Activated CD4-positive, alpha-beta T cell treated with anti-CD3 and anti-CD28 coated beads for 48 hours (primary cell): ENCODE measurements at places on chromosomes 2 and 18.

DNA sequence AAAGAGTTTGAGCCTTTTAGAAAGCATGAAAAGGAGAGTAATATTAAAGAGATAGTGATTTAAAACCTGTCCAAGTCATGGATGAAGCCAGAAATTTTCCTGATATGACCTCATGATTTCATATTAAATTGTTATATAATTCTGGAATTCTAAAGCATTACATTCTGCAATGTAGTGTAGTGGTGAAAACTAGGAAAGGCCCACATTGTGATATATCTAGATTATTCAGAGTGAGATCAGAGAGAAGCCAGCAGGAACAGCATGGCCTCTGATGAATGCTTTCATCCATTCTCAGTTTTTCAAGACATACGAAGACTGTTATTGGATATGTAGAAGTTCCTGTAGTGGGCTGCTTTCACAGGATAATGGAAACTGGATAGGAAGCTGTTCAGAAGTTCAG lies 98.8 kb downstream of the LCLAT1 start:
- DNase-seq: no peak

GRCh38 chr18:78521136-78521535 lies 458.5 kb upstream of the SALL3 start:
- DNase-seq: no peak

GRCh38 chr2:237723602-237724001 lies 75.0 kb upstream of the RBM44 start:
- DNase-seq: no peak

GRCh38 chr2:98607741-98608115 lies 584 bp downstream of the COA5 start:
- no peak for DNase-seq

GRCh38 chr2:169623235-169623634 lies 39.1 kb downstream of the PPIG start:
- DNase-seq: no peak

GRCh38 chr2:25740810-25741381 lies 67.5 kb upstream of the DTNB start:
- DNase-seq: no peak

- no peak for DNase-seq
Measured at GRCh38 chr18:30254331-30254730, 788.2 kb downstream of the DSC3 start.

DNA sequence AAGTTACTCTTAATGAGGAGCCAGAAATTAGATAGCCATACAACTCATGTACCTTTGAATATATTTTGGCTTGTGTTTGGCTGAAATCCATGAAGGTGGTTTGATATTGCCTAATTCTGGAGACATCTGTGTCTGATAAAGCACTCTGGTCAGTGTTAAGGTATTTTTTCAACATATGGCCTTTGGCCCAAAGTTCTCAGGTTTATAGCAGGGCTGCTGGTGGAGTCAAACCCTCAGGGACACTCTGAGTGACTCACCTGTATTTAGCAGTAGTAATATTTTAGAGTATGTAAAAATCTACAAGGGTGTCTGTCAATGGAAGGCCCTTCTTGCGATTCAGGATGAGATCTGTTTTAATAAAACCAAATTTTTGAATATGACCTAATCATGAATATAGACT lies 666.5 kb downstream of the SLC4A3 start:
- DNase-seq: no peak

GRCh38 chr2:149994057-149994728 lies 406.6 kb upstream of the MMADHC start:
- DNase-seq: no peak

- no peak for DNase-seq
Measured at GRCh38 chr2:10987861-10988260, 76.1 kb downstream of the KCNF1 start.

DNA sequence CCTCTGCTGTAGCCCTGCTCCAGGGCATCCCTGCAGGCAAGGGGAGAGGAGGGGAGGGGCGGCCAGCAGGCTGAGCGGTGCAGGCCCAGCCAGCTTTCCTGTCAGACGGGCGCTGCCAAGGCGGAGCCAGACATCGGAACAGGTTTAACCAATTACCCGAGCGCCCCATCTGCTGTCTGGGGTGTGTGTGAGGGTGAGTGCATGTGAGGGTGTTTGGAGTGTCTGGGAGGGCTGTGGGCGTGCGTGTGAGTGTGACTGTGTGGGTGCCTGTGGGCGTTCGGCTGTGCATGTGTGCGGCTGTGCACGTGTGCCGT lies 20.0 kb downstream of the EMX1 start:
- no peak for DNase-seq

- DNase-seq: no peak
Measured at GRCh38 chr2:227324642-227324994, 433 bp upstream of the MFF start.

GRCh38 chr2:215365184-215365658 lies 53.4 kb downstream of the ATIC start:
- no peak for DNase-seq

DNA sequence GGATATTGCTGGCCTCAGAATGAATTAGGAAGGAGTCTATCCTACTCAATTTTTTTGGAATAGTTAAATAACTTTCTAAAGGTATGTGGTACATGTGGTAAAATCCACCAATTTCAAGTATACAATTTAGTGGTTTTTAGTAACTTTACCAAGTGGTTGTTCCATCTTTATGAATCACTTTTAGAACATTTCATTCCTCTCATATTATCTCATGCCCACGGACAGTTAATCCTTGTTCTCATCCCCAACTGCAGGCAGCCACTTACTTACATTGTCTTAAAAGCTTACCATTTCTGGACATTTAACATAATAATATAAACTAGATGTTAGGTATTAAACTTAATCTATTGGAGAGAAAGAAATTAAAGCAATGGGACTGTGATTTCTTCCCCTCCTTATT lies 146.3 kb upstream of the ZC3H15 start:
- no peak for DNase-seq

DNA sequence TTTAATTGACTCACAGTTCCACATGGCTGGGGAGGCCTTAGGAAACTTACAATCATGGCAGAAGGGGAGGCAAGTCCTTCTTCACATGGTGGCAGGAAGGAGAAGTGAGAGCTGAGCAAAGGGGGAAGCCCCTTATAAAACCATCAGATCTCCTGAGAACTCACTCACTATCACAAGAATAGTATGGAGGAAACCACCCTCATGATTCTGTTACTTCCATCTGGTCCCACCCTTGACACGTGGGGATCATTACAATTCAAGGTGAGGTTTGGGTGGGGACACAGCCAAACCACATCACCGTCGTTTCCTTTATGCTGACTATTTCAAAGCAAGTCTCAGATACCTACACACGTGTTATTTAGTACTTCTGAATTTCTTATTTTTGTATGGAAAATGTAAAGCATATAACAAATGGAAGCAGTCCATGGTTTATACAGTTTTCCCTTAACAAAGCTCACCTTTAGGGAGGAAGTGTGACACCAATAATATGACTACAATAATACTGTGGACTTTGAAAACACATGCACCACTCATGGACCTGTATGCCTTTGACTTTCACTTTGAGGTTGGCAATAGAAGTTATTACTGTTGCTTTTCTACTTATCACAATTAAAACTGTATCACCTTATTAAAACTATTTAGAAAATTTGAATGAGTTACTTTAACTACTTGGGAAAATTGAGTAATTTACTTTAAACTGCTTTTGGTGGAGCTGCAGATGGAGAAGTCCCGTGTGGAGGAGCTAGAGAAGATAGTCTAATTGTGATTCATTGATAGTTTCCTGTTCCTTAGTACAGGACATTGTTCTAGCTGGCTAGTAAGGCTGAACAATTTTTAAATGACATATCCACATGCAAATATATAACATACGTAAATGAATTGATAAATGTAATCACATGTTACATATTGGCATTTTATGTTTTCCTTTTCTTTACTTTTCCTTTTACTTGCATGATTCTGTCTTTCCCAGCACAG lies 37.3 kb downstream of the MTCL1 start:
- DNase-seq: no peak

DNA sequence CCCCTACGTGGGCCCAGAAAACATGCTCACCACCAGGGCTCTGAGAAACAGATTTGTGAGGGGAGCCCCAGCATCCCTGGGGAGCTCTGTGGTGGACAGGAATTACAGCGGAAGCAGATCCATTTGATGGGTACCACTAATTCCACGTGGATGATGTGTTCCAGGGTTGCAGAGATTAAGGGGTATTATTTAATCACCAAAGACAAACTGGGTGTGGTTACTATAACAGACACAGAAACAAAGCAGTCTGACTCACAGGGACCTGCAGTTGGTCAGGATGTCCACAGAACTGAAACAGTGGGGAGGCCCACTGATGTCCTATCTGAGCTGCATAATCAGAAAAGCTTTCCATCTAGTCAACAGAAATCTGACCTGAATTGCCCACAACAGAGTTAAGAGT lies 65.8 kb downstream of the PSMG2 start:
- no peak for DNase-seq

- DNase-seq: no peak
Measured at GRCh38 chr18:59264651-59265245, 8.5 kb downstream of the RAX start.

DNA sequence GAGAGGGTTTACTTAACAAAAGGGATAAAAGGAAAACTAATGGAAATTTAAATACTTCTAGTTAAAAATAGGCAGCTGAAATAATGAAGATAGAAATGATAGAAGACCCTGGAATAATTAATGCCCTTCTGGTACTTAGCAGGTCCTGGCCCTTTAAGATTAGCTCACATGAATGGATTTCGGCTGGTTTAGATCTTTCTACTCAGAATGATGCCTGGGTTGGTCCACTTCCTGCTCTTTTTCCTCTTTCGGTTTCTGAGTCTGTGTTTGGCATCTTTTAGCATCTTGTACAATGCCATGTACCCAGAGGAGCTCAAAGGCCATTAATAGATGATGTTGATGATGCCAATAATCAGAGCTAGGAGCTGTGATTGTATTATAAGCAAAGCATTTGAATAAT lies 290.5 kb downstream of the CLIP4 start:
- no peak for DNase-seq

GRCh38 chr2:222064286-222064685 lies 234.5 kb downstream of the PAX3 start:
- DNase-seq: no peak

- no peak for DNase-seq
Measured at GRCh38 chr2:201220102-201220570, 37.2 kb downstream of the CASP10 start.

GRCh38 chr2:182745061-182745460 lies 29.0 kb downstream of the DNAJC10 start:
- DNase-seq: no peak

DNA sequence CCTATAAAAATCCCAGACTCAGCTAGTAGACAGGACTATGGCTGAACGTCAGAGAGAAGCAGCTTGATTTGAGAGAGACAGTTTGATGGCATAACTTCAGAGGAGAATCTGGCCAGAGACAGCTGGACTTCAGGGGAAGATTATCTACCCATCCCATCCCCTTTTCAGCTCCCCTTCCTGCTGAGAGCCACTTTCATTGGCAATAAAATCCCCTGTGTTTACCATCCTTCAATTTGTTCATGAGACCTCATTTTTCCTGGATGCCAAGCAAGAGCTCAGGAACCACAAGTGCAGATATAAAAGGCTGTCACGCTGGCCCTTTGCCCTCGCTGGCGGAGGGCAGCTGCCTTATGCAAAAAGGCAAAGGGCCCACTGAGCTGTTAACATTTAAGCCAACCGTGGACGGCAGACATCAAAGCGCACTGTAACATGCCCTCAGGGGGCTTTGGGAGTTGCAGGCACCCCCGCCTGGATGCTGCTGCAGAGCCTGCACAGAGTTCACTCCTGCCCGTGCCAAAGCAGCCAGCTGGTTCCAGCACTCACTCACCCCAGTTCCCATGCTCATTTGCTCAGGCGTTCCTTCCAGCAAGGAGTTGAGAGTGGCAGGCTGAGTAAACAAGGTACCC lies 164.3 kb upstream of the PGAP1 start:
- no peak for DNase-seq

DNA sequence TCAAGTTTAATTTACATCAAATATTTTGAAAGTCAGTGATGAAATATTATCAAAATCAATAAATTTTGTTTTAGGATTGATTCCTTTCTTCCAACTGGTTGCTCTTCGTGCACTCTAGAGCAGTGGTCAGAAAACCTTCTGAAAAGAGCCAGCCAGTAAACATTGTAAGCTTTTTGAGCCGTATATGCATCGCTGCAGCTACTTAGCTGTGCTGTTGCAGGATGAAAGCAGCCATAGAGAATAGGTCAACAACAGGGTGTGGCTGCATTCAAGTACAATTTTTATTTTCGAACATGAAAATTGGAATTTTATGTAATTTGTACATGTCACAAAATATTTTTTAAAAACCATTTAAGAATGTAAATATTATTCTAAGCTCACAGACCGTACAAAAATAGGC lies 94.9 kb downstream of the MGAT5 start:
- DNase-seq: no peak
